Activated CD4-positive, alpha-beta memory T cell treated with anti-CD3 and anti-CD28 coated beads for 36 hours (primary cell): ENCODE measurements at places on chromosomes 2 and 18.

DNA sequence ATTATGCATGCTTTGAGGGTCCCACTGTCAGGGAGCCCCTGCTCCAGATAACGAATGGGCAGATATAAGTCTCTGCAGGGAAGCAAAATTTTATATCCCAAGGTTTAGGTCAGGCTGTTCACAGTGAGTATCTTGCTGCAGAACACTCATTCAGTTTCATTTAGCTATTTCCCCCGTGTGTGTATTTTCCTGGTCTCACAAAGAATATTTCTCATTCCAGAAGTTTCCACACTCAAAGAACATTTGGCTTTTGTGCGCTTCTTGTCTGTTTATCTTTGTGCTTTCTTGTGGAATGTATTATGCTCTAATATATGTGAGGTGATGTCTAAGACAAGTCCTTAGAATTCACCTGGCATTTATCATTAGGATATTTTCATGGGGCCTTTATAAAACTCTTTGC, 140.4 kb upstream of the MMADHC start:
- DNase-seq, result no peak

DNA sequence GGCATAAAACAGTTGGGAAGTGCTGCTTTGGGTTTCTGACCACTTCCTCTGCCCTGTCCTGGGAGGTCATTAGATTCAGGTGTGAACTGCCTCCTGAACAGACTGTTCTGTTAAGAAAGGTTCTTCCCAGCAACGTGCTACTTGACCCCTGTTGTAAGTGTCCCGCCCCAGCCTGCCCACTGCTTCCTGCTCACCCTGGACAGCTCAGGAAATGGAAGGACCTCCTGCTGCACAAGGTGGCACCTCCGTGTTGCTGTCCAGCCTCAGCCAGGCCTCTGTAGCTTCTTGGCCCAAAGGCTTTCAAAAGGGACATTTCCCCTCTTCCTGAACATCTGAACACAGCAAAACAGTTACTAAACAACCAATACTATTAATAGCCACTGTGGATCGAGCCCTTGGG, 5.3 kb downstream of the TOGARAM2 start:
- no peak for DNase-seq

DNA sequence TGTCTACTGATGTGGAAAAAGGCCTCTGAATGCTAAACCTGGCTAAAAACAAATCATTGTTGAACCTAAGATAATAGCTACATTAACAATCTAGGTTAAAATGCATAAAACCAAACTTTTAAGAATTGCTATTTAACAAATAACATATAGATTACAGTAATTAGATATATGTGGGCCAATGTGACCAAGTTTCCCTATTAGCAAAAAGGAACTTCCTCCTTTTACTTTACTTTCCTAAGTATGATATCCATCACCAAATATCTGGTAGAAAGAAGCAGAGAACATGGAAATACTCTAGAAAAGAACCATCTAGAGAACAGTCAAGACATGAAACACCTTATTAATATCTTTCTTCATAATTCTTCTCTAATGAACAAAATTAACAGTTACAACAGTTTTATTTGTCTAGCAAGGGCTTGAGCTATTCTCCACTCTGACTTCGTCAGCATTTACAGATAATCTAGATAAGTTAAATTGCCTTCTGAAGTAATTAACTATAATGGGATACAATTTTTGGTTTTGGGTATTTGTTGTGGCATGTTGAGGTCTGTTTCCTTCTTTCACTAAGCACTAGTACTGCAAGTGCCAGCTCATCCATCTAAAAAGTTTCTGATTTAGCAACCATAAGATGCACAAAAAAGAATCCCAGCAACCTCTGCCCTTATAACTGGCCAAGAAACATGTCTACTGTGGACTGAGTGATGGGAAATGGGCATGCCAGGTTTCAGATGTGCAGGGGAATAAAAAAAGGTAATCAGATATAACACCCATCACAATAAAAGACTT, 53.3 kb downstream of the MEMO1 start:
- DNase-seq, result no peak

DNA sequence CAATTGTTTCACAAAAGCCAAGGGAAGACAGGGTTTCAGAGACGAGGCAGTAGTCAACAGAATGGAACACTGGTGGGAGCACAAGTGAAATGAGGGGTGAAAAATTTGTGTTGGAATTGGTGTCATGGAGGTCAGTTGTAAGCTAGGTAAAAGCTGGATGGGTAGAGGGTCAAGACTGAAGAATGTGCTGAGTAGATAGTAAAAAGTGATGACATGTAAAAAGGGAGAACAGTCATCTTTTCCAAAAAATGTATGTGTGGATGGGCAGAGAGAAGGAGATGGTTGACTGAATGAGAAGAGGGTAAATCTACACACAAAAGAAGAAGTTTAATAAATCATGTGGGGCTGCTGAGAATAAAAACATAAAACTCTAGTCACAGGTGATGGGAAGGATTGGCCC, 92.7 kb upstream of the COL3A1 start:
- no peak for DNase-seq

GRCh38 chr2:38077431-38077769, 1.4 kb upstream of the CYP1B1 start:
- DNase-seq, result no peak

DNA sequence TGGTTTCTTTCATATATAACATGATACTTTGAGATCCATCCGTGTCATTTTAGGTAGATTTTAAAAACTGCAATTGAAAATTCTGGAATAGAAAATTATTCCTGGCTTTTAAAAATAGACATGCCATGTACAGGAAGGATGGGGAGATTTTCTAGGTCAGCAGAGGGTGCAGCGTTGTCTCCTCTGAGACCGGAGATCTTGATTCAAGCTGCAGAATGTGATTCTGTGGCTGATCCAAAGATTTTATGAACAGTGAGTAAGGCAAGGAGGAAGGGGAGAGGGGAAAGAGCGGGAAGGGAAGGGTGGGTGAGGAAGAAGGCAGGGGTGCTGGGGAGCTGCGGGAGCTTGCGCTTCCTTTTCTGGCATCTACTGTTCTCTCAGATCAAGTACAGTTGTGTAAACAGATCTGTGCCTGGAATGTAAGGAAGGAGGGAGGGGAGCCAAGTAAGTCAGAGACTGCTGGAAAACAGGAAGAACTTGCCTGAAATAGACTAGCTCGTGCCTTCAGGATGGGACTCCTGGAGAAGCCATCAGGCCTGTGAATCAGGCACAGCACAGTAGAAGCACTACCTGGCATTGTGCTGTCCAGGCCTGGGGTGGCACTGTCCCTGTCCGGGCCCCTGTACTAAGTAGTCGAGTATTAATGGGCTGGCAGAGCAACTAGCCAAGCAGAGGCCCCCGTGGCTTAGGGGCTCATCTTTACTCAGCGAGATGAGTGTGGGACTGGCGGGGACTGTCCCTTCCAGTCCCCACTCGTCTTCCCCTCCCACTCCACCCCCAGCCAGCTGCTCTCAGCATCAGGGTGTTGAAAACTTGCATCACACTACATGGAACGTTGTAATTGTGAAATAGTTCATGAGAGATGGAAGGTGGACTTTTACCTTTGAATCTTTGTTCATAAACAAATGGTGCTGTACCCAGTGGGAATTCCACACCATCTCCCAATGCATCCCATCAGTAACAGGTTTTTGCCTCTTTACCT, 163.5 kb downstream of the UXS1 start:
- peak; percentile 72 for DNase-seq

- no peak for DNase-seq
Observed at GRCh38 chr2:183665425-183665824, 541.2 kb downstream of the NUP35 start.

DNA sequence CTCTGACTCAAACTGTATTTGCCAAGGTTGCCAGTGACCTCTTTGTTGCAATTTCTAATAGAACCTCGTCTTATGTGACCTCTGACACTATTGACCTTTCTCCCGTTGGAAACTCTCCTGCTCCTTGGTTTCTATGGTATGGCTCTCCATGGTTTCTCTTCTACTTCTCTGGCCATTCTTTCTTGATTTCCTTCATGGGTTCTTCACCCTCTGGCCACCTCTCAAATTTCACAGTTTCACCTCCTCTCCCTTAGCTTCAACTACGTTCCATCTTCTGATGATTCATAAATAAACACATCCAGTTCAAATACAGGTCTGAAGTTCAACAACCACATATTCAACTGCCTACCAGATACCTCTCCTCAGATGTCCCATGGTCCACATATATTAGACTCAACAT, 109.5 kb downstream of the CACNB4 start:
- DNase-seq, result no peak

DNA sequence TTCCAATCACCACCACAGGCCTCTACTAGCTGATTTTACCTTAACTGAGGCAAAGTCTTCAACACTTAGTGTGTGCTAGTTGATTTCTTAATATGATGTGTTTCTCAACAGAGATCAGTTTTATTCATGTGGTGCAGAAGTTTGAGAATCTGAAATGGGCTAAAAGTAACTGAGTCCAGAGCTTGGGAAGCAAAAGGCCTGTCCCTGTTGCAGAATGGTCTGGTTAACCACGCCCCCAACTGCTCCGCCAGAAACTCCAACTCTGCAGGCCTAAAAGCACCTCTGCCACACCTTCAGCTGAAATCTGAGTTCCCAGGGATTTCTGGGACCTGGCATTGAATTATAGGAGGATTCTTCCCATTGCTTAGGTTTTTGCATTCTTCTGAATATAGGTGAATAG, 44.9 kb downstream of the TWIST2 start:
- no peak for DNase-seq

- DNase-seq, result peak; percentile 44
Observed at GRCh38 chr2:236545814-236546480, 23.7 kb upstream of the ACKR3 start.

DNA sequence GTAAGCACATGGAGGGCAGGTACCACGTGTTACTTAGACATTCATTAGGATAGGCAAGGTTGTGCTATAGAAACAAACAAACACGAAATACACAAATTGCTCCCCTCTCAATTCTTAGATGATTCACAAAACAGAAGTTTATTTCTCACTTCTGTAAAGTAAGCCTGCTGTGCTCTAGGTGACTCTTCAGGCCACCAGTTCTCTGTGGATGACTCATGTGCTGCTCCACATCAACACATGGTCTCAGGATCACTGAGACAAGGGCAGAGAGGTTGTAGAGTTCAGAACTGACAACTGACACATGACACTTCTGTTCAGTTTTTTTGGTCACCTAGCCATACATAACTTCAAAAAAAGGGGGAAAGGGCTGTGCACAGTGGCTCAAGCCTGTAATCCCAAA, 70.6 kb downstream of the DAW1 start:
- DNase-seq, result no peak

GRCh38 chr18:75127143-75128021, 81.6 kb downstream of the PTGR3 start:
- DNase-seq, result no peak

DNA sequence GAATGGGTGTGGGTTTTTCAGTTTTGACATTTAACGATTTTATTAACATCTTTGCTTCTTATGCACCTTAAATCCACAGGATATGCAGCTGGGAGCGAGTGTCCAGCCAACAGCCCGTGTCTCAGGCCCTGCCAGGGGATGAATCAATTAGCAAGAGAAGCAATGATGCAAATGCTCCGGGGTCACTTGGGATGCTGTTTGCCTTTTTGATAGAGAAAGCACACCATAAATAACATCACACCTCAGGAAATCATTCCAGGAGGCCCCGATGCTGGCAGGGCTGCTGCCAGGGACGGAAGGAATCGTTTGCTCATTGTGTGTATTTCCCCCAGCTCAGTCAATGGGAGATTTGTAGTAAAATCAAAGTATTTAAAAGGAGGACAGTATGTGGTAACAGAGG, 394.0 kb upstream of the HNRNPA3 start:
- DNase-seq, result no peak

DNA sequence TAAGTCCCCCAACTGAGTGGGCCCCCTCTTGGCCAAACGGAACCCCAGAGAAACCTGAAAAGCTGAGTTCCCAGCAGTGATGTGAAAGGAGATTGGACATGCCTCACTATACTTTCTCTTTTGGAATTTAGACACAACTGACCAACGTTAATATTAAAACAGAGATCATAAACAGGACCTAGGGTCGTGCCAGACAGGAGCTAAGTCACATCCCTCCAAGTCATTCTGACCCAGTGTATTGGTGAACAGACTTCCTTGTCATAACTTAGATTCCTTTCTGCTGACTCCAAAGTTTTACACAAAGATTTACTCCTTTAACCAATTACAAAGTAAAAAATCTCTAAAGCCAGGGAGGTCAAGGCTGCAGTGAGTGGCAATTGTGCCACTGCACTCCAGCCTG, 46.9 kb downstream of the UXS1 start:
- DNase-seq, result no peak

DNA sequence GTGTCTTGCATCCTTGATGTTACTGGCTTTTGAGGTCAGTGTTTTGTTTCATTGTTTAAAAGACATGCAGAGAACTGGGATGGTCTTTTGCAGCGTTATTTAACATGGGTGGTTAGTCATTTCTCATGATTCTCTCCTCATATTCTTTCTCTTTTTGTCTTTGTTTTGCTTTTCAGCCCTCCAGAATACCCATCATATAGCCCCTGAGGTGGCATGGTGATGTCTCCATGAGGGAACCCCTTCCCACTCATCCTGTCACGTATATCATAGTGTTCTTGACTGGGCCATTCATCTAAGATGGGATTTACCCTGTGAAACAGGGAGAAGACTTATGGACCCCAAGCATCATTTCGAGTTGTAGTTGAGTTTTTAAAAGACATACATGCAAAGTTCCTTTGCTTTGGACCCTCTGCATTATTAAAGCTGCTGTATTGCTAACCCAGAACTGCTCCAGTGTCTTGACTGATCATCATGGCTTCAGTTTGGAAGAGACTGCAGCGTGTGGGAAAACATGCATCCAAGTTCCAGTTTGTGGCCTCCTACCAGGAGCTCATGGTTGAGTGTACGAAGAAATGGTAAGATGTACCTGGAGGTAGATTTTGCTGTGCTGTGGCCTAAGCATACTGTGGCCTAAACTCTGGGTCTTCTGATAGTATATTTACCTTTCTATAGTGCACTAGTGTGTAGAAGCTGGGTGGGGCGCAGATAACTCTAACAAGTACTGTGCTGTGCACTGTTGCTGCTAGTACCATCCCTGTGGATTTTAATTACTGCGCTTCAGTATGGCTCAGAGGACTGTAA, 1.4 kb downstream of the EHBP1 start:
- DNase-seq, result no peak

DNA sequence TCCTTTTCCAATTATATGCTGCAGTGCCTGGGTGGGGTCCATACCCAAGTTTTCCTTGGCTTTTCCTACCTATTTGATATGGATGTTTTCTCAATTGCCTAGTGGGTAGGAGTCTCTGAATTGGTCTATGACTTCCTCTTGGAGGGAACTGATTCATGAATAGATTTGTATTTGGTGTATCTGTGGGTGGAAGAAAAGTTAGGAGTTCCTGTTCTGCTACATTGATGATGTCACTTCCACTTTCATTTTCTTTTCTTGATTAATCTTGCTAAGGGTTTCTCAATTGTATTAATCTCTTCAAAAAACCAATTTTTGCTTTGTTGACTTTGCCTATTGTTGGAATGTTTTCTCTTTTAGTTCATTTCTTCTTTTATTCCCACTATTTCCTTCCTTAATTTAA, 37.4 kb upstream of the SLC9A2 start:
- no peak for DNase-seq
